ENCODE measurements at places on chromosomes 5 and 9.

DNA sequence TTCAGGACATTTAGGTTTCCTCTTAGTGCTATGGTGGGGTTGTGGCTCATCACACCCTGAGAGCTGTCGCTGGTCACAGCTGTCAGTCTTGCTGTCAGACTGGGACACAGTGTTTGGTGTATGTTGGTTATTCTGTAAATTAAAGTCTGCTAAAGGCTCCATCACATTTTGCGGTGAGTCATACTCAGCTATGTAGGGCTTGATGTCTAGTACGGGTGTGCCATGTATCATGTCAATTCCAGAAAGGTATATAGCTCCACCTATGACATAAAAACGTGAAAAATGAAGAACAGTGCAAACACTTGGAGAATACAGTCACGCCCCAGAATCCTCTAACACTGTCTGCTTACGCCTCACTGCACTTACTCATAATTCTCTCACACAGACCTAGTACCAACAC lies 11.9 kb downstream of the TRMO start:
- DNase-seq: no peak

DNA sequence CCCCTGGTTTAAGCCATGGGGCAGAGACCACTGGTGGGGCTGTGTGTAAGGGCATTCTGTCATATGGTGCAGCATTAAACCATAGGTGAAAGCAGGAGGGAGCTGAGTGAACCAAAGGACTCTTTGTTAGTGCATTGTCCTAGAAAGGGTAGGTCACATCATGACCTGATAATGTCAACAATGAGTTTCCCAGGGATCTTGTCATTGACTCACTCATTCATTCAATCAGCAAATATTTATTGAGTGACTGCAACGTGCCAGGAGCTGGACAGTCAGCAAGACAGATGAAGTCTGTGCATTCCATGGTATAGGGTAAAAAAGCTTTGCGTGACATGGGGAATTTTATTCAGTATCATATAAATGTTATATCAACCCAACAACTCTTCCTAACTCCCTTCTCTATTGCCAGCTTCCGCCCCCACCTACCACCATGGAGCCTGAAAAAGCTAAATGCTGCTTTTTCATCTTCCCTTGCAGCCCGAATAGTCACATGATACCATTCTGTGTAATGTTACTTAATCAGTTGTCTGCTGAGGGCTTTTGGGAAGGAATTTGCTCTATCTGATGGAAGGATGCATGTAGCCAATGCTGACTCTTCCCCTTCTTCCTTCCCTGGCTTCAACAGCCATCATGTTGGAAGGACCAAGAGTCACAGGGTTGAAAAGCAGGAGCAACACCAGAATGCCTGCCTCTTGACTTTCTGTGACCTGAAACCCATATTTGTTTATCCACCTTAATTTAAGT lies 11.5 kb upstream of the OTULINL start:
- no peak for DNase-seq

GRCh38 chr5:65812648-65813047 lies 90.6 kb downstream of the NLN start:
- no peak for DNase-seq

DNA sequence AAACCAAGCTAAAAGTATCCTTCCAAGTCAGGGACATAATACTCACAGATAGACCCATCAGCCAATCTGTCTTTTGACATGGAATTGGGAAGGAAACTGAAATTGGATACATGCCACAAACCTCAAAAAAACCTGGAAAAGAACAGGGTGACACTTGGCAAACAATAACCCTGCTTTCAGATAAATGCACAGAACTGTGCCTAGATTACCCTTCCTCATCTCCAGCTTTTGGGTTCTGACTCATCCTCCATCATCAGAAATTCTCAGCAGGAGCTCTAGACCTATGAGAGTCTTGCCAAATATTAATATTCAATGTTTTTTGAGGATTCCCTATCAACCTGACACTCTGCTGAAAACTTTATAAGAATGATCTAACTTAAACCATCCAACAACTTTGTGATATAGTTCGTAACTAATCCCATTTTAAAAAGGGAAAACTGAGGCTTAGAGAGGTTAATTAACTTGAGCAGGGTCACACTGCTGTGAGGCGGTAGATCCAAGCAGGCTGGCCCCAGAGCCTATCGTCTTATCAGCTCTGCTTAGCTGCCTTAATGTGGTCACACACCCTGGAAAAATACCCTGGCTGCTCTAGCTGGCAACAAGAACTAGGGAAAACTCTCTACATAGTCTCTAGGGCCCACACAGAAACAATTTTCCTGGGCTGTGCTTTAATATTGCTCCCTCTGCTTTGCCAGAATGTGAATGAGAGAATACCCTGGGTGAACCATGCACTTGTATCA lies 157.0 kb upstream of the TRPC7 start:
- DNase-seq: no peak

DNA sequence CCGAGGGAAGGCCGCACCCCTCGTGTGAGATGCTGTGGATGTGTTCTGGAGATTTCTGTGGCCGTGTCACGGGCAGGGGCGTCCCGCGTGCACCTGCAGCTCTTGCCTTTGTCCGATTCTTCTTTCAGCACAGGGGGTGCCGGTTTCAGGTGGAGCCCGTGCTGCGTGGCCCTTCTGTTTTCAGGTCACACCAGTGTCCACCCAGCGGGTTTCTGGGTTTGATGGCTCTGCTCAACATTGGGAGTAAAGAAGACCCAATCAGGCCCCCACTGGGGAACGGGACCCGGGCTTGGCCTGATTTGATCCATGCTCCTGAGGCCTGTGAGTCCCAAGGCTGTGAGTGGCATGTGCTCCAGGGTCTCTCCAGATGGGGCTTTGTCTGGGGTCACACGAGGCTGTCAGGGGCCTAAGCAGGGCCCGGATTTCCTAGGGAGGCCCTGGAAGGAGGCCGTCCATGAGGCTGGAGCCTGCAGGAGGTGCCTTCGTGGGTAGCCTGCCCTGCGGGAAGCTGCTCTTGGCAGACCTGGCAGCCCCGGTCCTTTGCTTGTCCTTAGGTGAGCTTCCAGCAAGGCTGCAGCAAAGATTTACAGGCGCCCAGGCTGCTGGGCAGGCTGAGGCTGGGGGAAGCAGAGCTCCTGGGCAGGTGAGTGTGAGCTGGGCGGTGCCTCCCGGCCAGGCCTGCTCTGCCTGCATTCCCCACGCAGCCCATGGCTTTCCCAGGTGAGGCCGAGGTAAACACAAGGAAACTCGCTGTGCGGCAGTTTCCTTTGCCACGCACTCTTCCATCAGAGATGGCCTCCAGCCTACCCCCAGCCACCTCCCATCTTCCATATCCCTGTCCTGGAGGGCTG lies 12.8 kb downstream of the MRPL36 start:
- no peak for DNase-seq

DNA sequence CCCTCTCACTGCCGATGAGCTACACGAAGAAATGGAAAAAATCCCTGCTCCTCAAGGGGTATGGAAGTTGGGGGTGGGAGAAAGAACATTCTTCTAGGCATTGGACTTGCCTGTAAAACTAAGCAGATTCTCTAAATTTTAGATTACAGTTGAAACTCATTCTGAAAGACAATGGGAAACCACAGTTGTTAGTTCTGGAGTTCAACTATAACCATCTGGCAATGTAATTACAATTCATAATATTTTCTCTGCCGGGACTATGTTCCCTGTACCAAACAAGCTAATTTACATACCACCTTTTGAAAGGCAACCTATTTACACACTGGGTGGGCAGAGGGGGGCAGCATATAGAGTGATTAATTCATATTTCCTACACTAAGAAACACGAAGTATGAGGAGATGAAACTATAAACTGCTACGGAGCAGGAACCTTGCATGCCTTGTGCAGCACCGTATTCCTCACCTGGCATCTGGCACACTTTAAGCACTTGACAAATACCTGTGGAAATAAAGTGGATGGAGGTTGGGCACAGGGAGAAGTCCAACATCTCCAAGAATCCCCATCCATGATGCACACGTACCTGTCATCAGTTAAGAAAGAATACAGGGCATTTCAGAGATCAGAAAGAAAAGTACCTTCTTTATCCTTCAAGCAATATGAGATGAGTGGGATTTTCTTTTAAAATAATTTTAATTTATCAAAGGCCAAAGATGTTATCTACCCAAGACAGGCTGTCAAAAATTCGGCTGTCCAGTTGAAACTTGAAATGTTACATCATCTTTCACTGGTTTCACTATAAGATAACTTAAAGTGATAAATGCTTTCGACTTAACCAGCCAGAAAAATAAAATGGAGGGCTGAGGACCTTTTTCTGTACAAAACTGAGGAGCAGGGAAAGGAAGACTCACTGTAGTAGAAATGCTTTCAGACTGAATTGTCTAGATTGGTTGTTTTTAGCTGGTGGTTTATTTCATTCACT lies 54.2 kb downstream of the SSBP2 start:
- DNase-seq: no peak

DNA sequence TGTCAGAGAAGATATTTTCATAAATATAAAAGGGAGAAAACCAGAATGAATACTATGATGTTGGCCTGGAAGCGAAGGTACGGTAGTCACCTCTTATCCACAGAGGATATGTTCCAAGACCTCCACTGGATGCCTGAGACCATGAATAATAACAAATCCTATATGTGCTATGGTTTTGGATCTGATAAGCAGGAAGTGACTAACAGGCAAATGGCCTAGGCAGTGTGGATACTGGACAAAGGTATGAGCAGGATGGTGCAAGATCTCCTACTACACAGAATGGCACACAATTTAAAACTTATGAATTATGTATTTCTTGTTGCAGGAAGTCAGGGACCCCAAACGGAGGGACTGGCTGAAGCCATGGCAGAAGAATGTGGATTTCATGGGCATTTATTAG lies 48.2 kb downstream of the ADAMTS12 start:
- DNase-seq: no peak

GRCh38 chr9:80375477-80375876 lies 803.7 kb downstream of the TLE4 start:
- DNase-seq: no peak

DNA sequence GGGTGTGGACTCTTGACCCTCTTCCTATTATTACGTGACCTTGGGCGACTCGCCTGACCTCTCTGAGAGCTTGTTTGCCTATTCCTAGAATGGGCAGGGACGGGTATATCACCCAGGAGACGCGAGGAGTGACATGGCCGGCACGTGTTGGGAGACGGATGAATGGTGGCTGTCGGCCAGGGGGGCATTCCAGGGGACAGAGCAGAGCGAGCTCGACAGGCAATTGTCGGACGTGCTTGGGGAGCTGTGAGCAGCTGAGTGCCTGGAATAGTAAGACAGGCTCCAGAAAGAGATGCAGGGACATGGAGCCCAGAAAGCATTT lies 29.3 kb upstream of the UNC5A start:
- DNase-seq: no peak

- DNase-seq: no peak
These were observed 191.8 kb downstream of the TMEM38B start for GRCh38 chr9:105886136-105886535.

GRCh38 chr5:157539503-157540022 lies 36.0 kb downstream of the ADAM19 start:
- DNase-seq: no peak

GRCh38 chr9:4443439-4443838 lies 46.8 kb upstream of the SLC1A1 start:
- DNase-seq: no peak

DNA sequence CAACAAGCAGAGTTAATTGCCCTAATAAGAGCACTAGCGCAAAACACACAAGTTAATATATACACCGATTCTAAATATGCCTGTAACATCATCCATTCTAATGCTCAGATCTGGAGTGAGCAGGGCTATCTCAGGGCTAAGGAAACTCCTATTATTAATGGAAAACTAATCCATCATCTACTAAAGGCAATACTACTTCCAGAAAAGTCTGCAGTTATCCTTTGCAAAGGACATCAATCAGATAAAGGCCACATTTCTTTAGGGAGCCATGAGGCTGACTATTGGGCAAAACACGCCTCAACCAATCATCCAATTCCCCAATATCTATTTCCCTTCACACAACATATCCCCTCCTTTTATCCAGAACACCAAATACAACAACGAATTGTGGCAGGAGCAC lies 1032.3 kb upstream of the NUDT12 start:
- no peak for DNase-seq

- DNase-seq: no peak
These were observed 12.9 kb downstream of the TAS2R1 start for GRCh38 chr5:9617221-9617620.

GRCh38 chr9:93292664-93293328 lies 108.9 kb downstream of the WNK2 start:
- no peak for DNase-seq

DNA sequence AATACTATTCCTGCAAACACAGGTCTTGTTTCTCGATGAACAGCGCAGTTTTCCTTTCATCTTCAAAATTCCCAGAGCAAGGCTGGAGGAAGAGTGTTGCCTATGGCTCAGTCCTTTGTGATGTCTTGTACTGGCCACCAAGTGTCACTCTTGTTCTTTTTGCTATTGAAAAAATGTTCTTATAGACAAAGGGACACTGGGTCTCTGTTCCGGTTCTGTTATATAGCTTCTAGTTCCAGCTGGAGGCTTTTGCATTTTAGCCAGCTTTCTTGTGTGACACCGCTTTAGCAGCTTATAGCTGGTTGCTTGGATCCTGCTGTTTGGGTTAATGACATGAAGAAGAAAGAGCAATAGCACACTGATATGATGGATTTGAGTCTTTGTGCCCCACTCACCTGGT lies 343.7 kb upstream of the KCNN2 start:
- DNase-seq: no peak

GRCh38 chr9:68497629-68498028 lies 43.1 kb downstream of the TMEM252 start:
- DNase-seq: no peak

DNA sequence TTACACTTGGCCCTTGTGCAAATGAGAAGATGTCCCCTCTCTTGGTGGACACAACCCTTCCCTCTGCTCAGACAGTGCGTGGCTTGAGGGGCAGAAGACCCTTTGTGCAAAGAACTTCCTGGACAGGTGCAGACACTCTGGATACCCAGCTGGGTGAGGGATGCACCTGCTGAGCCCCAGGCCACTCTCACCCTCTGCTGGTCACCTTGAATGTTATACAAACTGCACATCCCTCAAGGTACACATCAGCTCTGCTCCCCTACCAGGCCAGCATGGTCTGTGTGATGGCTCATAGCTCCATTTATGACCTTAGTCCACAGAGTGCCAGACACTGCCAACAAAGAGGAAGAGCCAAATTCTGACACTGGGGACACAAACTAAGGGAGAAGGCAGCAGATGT lies 3.1 kb upstream of the DIRAS2 start:
- no peak for DNase-seq

- no peak for DNase-seq
These were observed 1174.0 kb downstream of the MAT2B start for GRCh38 chr5:164679461-164679860.

DNA sequence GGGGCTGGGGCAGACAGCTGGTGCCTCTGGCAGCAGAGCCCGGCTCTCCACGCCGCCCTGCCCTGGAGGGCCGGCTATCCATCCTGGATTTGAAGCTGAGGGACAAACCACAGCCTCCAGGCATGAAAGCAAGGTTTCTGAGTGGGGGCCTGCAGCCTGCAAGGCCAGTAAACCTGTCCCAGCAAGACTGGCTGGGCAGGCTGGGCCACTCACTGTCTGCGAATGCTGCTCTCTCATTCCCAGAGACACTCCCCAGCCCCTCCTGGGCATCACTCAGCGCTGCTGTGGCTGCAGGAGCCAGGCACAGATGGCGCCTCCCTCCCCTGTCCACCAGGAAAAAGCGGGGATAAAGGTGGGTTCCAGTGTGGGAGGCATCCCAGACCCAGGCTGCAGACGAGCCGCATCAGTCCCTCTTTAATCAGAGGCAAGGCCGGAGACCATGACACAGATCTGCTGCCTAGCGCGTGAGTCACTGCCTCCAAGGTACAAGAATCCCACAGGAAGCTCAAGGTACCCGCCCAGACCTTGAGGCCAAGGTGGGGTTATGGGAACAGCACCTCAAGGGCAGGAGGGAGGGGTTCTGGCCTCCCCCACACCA lies 118.0 kb downstream of the VAV2 start:
- DNase-seq: no peak

- DNase-seq: no peak
These were observed 47.1 kb upstream of the RAI14 start for GRCh38 chr5:34608859-34609648.
